ENCODE measurements at places on chromosomes 6 and 20. TPM values are rescaled to one million over a fixed set of nuclear protein-coding genes. Genes with fewer than 3 reads are reported as not detected.
A peak's percentile ranks its signal among the peaks of the same experiment; 100 is the strongest.

- DNase-seq = no peak
Observed at GRCh38 chr6:100751590-100751989, 129.5 kb downstream of the ASCC3 start.

DNA sequence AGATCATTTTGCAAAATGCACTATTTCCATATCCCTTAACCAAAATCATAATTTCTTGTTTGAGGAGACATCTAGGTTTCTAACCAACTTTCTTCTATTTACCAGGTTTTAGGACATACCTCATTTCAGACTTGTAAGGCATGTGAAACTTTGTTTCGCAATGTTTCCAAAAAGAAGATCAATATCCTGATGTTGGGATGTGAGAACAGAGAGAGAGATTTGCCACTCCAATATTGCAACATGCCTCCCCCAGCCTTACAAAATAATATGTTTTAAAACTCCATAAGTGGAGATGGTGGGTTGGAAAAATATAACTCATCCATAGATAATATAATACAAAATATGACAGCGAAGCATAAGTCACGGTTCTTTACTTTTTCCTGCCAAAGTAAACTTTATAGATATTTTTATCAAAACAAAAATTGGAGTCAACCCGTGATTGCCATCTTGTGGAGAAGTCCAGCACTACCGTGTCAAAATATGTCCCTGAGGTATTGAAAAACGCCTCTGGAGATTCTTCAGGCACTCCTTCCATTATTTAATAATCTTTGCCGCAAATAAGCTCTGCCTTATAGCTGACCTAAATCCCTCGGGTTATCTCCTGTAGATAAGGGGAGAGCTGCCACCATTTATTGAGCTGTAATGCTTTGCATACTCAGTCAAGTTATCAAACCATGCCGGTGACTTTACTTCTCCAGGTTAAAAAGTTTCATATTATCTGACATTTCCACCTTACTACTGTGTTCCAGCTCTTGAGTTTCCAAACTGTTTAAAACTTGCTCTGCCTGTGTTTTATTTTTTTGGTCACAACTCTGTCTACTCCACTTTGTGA, 534.2 kb downstream of the HACE1 start:
- no peak for DNase-seq

- no peak for DNase-seq
Observed at GRCh38 chr20:25250508-25250907, 2.6 kb downstream of the PYGB start.

- DNase-seq = no peak
Observed at GRCh38 chr6:3417473-3417872, 39.4 kb downstream of the SLC22A23 start.

DNA sequence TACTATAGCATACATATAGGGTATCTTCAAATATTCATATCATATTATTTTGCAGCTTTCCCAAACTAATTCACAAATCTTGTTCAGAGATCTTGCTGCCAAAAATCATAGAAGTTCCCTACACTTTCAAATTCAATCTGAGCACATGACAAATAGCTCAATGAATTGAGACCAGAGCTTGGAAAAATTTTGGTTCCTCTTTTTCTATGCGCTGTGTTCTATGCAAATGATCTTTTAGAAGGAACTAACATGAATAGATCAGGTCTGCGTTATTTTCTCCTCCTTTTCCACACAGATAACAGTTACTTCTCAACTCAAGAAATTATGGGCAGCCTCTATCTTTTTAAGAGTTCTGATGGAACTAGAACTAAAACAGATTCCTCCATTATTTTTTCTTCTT, 316.3 kb downstream of the ARHGAP18 start:
- no peak for DNase-seq

The BPIFA1 gene
- total RNA-seq = not detected

The NKX2-2 gene
- not detected for total RNA-seq

The GHRH gene
- total RNA-seq = not detected

DNA sequence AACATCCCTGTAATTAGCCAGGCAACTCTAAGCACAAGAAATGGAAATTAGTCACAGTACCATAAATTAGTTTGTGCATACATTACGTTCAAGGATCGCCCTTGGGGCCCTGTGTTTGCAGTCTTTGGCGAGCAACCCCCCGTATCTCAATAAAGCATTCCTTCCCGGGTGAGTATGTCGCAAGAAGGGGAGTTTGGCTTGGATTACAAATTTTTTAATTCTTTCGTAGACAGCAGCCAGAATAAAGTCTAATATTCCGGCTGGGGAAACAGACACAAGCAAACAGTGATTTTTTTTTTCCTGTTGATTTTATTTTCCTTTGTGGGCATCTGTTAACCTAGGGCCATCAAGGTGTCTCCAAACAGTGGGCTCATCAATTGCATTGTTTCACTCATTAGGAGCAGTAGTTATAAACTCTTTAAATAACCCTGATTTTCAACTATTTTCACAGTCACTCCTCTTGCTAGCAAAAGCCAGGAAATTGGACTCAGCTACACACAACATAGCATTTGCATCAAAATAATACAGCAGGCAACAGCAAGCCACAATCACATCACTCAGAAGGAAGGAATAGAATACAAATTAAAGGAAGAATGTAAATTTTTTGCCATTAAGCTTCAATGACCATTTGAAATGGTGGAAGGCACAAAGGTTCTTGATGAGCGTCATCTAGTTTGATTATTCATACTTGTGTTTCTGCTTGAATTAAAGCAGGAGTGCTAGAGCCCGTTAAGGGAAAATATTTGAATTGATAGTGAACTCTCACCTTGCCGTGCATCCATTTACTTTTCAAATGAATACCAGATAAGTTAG, 85.3 kb downstream of the LINC00237 start:
- no peak for DNase-seq

The DEF6 gene
- total RNA-seq = 219 TPM

The PCIF1 gene
- 44.0 TPM for total RNA-seq

GRCh38 chr6:26032340-26033084, 54.7 kb upstream of the HFE start:
- DNase-seq = peak; percentile 59

- no peak for DNase-seq
Observed at GRCh38 chr20:63976980-63977738, 2.3 kb downstream of the SAMD10 start.

DNA sequence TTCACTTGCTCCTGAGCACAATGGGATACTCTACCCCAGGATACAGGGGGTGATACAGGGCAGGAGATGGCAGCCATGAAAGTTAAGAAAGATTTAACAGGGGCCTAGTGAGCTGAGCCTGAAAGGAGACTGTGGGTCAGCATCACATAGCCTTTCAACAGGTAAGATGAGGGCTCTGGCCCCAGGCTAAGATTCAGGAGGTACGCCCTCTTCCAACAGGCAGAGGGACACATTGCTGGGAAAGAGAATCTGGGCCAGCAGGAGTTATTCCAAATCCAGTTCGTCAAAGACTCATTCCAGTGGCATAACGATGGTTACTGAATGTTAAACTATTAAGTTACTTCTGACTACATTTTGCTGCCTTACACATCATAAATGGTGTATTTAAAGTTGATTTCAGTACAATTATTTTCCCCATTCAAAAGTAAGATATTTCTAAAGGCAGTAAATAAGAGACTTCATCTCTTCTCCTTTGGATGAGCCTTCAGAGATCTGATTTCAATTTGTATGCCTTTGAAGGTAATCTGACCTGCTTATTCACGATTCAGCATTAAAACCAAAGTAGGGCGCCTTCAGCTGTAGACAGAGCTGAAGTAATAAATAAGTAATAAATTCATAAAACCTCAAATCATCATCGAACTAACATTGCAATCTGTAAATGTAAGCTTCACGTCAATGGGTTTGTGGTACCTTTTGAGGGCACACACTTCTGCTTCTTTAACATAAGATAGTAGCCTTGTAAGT, 62.4 kb downstream of the HS3ST5 start:
- DNase-seq = no peak

DNA sequence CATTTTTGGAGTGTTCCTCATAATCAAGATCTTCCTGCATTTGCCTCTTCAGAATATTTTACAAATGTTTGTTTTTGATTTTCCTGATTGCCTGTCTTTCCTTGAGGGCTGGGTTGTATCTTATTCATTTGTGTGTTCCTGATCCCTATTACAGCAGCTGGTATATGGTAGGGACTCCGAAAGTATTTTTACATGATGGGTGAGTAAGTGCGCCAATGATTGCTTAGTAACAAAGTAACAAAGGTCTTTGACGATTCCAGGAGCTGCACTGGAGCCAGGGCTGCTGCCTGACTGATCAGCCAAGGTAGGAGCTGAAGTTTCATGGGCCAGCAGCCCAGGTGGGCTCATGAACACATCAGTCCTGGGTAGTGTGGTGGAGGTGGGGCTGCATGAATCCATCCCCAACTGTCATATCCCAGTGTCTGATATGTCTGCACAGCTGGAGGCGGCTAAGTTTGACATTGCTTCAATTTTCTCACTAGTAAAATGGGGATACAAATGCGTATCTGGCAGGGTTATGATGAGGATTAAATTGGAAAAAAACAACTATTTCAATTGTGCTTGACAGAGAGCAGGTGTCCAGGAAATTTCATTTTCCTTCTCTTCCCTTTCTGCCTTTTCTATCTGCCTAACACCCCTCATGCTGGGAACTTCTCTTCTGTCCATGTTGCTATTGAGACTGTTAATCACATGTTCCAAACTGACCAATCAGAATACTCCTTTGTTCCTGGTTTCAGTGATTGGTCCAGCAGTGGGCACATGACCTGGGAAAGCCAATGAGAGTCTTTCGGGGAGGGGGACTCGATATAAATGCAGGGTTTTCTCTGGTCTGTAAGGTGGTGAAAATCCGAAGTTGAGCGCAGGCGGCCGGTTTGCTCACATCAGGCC, 90.7 kb downstream of the CDH26 start:
- DNase-seq = no peak

- no peak for DNase-seq
Observed at GRCh38 chr6:45371924-45372573, 5.7 kb downstream of the SUPT3H start.

- no peak for DNase-seq
Observed at GRCh38 chr6:41767112-41767833, 12.4 kb downstream of the FRS3 start.

GRCh38 chr6:127858727-127859391, 42.0 kb downstream of the THEMIS start:
- no peak for DNase-seq

DNA sequence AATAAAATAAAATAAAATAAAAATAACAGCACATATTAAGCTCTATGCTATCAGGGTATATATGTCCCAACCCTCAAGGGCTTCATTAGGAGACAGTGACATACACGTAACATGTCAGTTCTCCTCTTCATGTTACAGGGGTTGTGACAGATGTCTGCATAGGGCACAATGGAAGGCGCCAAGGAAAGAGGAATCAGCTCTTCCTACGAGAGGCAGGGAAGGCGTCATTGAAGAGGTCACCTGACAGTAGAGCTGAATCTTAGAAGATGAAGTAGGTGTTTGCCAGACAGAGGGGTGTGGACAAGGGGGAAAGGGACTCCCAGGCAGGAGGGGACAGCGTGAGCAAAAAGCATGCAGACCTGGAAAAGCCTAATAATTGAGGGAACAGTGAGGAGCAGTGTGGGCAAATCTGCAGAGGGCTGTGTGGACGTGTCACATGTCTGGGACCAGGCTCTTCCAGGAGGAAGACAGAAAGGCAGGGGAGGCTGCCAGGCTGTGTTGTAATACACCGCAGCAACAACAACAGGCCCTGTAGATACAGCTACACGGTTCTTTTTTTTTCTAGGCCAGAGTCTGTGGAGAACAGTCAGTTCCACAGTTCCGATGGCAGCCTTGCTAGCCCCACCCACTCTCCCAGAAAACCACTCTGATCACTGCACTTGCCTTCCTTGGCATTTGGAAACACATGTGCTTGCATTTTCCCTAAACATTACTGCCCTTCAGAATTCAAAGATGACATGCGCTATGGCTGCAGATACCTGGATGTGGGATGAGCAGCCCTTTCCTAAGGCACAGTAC, 2.5 kb upstream of the FKBP5 start:
- no peak for DNase-seq

The TNFAIP3 gene
- 41.8 TPM for total RNA-seq

- no peak for DNase-seq
Observed at GRCh38 chr6:114816678-114817077, 473.9 kb upstream of the HS3ST5 start.

GRCh38 chr6:117906507-117906957, 532 bp upstream of the SLC35F1 start:
- no peak for DNase-seq

DNA sequence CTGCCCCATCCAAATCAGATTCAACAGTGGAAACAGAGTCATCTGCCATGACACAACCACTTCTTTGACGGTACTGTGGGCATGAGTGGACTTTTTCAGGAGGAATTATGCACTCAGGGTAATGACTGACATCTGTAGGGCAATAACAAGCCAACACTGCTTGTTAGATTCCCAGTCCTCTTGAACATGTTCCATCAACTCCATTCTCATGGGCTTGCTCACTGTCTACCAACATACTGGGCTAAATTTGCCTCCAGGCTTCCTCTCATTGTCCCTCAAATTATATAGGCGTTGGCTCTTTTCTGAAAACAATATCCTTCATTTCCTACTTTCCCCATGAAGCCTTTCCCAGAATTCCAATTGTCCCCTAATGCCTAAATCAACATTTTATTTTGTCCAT, 43.1 kb downstream of the ANKEF1 start:
- no peak for DNase-seq

The SNAI1 gene
- not detected for total RNA-seq

The DAAM2 gene
- total RNA-seq = not detected

GRCh38 chr6:108469316-108469715, 91.4 kb upstream of the FOXO3 start:
- DNase-seq = no peak

- no peak for DNase-seq
Observed at GRCh38 chr20:6467562-6467961, 299.9 kb upstream of the BMP2 start.

DNA sequence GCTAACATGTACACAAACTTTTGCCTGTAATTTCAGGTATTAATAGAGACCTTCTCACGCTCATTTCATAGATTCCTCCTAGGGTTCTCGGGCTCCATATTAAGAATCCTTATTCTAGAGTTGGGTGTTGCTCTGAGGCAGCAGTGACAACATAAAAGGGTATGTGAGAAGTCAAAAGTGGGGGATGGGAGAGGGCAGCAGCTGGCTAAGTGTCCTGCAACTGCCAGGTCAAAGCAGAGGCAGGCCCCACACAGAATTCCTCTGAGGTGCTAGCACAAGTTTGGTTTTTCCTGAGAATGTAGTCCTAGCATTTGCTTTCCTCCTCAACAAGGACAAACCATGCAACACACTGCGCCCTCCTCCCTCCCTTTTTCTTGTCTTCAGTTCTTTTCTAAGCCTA, 4.6 kb downstream of the NSFL1C start:
- DNase-seq = no peak

GRCh38 chr6:27154696-27155095, 92.8 kb upstream of the PRSS16 start:
- no peak for DNase-seq

GRCh38 chr20:52230409-52230808, 38.8 kb upstream of the ZFP64 start:
- DNase-seq = no peak

The SIGLEC1 gene
- total RNA-seq = not detected

DNA sequence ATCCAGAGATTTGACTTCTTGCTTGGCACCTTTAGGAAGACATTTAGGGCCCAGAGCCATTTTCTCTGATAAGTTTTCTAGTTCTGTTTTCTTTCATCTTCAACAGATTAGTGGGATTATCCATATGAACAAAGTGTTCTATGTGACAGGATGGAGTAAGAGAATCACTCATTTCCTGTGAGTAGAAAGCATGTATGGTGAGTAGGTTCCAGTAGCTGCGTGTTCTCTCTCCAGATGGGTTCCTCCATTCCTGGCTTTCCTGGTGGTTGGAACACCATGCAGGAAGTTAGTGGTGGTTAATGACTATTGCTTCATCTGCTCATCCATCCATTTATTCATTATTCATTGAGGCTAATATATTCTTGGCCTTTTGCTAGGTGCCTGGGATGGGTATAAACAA, 54.0 kb downstream of the EFCAB8 start:
- DNase-seq = no peak

The PGC gene
- total RNA-seq = not detected
